ENCODE measurements at places on chromosomes 4 and X.

GRCh38 chr4:167265231-167265630 is 30.9 kb upstream of the SPOCK3 start:
- DNase-seq = no peak

GRCh38 chrX:78748846-78749245 is 1.3 kb downstream of the LPAR4 start:
- no peak for DNase-seq

DNA sequence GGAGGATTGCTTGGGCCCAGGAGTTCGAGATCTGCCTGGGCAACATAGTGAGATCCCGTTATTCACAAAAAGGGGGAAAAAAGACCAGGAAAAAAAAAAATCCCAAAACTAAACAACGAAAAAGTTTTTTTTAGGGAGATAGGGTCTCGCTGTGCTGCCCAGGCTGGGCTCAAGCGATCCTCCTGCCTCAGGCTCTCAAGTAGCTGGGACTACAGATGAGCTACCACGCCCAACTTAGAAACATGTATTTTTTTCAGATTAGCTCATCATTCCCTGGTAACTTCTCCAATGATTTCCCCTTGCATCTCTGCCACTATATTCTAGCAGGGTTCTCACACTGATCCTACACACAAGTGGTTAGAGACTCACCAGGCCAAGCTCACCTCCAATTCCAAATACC is 24.4 kb upstream of the IRAK1 start:
- no peak for DNase-seq

DNA sequence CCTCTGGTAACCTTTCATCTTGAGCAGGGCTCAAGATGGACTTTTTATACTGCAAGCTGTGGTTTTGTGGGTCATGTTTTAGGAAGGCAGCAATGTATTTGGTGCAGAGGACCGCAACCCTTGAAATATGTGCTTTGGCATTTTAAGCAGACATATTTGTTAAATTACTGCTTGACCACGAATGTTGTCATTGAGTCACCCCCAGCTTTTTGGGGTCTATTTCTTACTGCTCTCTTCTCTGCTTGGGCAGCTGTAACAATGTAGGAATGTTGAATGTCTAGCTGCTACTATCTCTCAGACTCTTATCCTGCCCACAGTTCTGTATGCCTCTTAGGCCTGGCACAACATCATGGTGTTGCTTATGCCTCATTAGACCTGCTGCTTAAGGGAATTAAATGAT is 6.0 kb downstream of the RBPJ start:
- no peak for DNase-seq

- DNase-seq = no peak
Measured at GRCh38 chr4:69753686-69754085, 6.7 kb downstream of the SULT1B1 start.

- DNase-seq = no peak
Measured at GRCh38 chr4:39883646-39884045, 94.1 kb downstream of the PDS5A start.

DNA sequence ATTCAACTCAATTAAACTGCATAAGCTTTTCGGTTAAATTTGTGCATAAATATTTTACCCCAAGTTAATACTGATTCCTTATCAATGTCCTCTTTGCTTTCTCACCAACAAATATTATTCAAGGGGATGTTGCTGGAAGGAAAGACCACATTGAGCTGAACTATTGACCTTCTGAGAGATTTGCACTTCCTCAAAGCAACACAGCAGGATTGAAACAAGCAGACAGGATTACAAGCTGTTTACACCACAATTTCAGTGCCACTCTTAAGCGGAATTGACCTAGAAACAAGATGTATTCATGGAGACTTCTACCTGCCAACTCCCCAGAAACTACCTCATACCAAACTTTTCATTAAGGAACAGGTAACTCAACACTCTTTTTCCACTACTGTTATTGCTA is 96.5 kb upstream of the DUSP21 start:
- no peak for DNase-seq

DNA sequence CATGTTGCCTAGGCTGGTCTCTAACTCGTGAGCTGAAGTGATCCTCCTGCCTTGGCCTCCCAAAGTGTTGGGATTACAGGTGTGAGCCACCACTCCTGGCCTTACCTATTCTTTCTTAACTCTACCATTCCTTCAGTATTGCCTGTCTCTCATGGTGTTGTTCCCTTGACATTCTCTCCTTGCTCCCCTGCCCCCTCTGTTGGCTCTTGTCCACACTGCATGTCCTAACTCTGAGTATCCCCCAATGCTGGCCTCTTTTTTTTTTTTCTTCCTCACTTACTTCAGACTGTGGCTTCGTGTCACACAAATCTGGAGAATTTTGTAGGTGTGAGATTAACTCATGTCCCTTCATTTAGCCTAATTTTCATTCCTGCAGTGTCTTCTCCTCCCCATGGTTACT is 22.9 kb upstream of the FRMPD4 start:
- no peak for DNase-seq

DNA sequence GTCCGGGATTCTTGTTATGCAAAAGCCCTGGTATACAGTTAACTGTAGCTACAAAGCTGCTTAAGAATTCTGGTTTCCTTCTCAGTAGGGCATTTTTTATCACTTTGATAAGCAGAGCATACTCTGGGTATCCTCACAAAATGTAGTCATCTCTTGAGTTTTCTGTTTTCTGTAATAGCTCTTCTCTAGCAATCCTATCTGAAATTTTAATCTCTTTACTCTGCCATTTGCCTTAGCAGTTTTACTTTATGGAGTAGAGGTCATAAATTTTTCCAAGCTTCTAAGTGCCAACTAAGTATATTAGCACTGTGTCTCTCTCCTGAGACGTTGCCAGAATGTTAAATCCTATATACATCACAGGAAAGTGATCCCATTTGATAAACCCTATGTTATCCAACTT is 28.0 kb upstream of the BANK1 start:
- DNase-seq = no peak

DNA sequence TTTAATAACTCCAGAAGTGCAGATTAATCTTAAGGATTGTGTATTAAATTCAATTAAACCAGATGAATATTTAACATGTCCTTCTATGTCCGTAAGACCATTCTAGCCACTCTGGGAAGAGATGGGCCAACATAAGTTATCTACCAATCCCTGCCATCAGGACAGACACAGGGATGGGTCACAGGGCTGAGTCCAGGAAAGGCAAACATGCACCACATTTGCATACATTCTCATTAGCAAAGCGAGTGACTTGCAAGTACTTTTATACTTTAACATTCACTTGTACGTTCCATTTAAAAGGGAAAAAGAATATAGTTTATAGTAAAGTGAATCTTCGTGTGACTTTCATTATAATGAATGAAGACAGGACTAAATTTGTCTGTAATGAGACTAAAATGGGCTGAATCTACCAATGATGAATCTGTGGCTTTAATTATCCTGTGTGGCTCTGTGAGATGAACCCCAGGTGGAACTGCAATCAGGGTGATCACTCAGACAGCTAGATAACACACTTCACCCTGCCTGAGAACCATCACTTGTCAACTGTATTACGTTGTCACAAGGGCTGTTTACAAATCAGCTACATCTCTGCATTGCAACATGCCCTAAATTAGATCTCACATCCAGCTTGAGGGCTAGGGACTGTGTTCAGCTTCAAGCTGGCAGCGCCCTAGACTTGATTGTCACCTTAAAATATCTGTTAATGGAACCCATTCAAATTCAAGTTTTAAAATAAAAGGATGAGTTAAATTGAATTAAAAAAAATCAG is 77.2 kb downstream of the SH3KBP1 start:
- DNase-seq = no peak

GRCh38 chr4:54498661-54499111 is 159.1 kb upstream of the KIT start:
- DNase-seq = no peak

DNA sequence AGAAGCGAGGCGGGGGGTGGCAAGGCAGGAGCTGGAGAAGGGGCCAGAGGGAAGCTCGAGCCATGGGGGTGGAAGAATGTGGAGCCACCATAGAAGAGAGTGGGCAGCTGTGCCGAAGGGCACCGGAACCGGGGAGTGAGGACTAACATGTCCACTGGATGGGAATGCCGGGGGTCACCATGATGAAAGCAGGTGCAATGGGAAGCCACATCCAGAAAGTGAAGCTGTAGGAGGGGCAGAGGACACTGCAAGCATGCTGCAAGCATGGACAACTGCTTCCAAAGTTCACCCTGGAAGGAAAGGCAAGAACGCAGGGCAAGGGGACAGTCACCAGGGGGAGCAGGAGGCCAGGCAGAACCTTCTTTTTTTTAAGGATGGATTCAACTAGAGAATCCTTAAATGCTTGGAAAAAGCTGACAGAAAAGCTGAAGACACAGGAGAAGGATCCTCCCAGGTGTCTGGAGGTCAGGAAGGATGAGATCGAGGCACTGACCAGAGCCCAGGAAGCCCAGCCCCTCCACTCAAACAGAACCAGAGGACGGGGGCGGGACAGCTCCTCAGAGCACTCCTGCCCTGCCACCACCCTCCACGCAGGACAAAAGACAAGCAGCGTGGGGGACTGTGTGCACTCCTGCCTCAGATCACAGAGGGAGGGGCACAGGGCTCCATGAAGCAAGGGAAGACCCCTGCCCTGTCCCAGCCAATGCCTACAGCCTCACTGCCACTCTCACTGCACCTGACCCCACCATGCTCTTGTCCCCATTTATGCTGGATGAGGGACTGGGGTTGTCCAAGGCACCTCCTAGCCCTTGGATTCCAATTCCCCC is 169.2 kb downstream of the AFAP1 start:
- DNase-seq = peak; percentile 28

Data from suprapubic skin (tissue), 4 donors.